ENCODE measurements at places on chromosomes 7 and 10.

GRCh38 chr10:123526356-123527064 lies 139.6 kb upstream of the GPR26 start:
- DNase-seq: no peak

DNA sequence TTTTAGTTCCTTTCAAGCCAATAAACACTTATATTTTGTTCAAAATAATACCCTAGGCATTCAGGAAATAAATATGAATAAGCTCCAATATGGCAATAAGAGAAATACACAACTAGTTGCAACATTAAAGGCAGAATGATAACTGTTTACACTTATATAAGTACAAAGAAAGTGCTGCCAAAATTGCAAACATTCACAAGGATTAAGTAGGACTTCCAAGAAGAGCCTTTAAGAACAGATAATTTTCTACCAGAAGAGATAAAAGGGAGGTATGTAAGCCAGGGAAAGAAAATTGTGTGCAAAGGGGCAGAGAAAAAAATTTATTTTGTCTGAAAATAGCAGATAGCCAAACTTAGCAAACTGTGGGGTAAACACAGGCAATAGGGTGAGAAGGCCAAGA lies 83.8 kb downstream of the CTNNA3 start:
- no peak for DNase-seq

DNA sequence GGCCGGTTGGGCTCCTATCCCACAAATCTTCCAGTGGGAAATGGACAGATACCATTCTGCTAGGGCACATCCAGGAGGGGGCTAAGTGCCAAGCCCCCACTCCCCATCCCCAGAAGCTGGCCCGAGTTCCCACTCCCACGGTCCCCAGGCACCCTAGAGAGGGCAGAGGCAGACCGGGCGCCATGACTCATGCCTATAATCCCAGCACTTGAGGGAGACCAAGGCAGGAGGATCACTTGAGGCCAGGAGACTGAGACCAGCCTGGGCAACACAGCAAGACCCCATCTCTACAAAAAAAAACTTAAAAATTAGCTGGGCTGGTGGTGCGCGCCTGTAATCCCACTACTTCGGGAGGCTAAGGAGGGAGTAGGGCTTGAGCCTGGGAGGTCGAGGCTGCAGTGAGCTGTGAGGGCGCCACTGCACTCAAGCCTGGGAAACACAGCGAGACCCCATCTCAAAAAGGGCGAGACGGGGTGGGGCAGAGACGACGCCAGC lies 870 bp downstream of the GNA12 start:
- no peak for DNase-seq

DNA sequence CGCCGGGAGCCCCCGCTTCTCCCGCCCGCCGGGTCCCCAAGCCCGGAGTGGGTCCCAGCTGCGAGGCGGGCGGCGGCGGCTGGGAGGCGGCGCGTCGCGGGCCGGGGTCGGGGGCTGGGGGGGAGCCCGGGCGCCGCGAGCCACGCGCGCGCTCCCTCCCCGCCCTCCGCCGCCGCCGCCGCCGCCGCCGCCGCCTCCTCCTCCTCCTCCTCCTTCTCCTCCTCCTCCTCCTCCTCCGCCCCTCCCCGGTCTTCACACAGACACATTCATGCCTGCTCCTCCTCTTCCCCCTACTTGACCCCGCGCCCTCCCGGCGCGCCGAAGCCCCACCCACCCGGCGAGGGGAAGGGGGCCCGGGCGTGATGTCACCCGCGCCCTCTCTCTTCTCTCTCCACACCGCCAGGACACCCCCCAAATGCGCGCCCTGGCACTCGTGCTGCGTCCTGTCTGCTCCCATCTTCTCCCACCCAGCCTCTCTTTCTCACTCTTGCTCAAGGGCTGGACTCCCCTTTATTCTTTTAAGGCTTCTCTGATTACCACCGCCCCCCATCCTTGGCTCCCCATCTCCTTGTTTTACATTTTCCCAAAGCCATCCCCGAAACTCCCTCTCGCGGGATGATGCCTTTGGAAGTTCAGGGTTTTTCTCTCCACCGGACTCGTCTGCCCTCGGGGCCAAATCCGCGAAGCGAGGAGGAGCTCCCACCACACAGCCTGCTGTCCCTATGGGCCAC lies 967 bp upstream of the GLI3 start:
- DNase-seq: peak; percentile 77

DNA sequence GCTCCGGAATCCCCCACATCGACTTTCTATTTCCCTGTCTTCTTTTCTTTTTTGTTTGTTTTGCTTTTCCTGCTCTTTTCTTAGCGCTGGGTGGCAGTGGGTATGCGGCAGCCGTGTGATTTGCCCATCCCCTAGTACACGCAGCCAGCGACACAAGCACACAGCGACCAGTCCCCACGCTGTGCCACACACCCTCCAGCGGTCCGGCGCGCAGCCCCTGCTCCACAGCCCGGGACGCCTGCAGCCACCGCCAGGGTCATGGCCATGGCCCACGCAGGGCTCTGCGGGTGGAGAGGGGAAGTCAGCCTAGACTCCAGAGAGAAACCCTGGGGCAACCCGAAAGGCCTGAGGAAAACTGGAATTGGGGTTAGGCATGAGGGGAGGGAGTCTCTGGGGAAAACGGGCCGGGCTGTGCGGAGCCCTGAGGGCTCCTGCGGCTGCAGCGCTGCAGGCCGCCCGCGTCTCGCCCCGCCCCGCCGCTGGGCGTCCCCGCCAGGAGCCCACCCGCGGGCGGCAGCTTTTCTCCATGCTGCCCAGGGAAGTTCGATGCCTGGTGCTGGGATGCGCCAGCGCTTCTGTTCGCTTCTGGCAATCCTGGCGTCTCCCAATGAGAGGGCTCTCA lies 2.5 kb downstream of the CHRM2 start:
- DNase-seq: peak; percentile 32

GRCh38 chr10:113023017-113023416 lies 73.0 kb downstream of the TCF7L2 start:
- no peak for DNase-seq

DNA sequence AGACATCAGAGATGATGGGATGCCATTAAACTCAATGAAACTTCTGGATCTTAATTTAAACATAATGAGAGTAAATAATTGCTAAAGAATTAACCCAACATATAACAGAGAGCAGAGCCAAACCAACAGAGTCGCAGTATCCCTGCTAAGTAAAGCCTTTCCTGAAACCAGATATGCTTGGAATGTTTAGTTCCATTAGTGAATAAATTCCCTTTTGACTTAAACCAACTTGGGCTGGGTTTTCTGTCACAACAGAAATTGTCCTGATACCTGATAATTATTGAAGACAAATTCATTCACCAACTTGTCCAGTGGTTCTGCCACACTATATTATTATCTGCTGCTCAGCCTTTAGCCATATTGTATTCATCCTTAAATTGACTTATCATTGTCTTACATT lies 286.7 kb downstream of the FZD1 start:
- no peak for DNase-seq

GRCh38 chr10:117005527-117006055 lies 604 bp upstream of the SHTN1 start:
- peak; percentile 11 for DNase-seq

GRCh38 chr7:147578196-147578595 lies 1012.4 kb upstream of the C7orf33 start:
- DNase-seq: no peak

DNA sequence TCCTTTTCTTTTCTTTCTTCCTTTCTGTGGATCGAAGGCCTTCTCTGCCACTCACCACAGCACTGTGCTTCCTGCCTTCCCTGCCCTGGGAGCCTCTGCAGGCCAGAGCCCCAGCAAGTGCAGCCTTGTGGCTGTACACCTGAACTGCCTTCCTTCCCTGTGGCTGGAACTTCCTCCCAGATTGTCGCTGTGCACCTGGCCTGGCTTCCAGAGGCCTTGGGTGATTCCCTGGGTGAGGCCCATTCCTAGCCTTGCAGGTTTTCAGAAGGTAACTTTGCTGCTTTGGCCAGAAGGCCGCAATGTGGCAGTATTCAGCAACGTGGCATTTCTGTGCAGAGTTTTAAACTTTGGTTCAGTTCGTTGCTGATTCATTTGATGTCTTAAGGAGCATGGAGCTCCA lies 50.1 kb upstream of the RASGEF1A start:
- DNase-seq: no peak

DNA sequence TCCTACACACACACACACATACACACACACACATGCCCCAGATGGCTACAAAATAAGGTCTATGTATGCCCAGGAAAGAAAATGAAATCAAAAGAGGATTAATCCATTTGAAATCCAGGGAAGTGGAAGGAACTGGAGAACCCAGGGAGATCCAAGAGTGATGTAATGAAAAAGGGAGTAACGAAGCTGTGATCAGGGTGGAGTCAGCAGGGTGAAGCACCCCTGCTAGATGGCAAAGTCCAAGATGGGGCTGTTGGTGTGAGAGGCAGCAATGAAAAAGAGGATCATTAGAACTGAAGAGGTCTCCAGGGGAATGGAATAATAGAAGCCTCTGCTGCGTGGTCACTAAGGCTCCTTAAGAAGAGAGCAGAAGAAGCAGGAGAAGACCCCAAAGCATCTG lies 43.6 kb upstream of the IL6 start:
- DNase-seq: no peak

DNA sequence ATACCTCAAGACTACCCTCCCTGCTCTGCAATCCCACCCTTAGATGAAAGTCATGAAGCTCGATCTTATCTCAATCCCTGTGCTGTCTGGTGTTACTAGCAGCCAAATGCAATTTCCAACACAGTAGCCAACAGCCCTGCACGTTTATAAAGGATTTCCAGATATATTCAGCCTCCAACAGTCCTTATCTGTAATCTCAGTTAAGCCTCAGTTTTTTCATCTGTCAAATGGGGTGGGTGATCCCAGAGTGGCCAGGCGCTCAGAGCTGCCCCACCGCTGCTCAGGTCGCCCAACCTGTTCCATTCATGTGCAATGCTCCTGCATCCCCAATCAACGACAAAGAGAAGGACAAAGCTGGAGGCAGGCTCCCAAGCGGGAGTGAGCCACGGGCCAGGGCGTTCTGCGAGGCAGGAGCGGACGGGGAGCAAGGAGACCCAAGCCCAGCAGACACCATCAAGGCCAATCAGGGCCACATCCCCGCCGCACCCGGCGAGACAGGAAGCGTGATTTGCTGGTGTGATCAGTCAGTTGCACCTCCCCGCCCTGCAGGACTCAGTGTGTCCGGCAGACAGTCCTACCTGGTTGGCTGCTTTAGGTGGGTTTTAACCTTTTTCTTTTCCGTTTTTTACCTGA lies 19.7 kb downstream of the PDGFA start:
- DNase-seq: no peak

DNA sequence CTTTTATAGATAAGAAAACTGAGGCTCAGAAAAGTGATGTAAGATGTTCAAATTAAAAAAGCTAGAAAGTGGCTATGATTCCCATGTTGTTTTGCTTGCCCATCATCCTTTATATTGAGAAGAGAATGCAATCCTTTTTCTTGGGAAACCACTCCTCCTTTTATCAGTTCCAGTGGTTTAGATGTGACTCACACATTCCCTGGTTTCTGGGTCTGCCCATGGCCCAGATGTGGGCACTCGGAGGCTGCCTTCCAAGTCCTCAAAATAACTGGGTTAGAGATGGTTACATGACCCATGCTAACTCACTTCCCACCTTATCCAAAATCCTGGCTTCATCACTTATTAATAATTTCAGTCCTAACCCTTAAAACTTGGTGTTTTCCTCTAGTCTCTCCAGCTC lies 550.0 kb downstream of the MDFIC start:
- DNase-seq: no peak

GRCh38 chr7:151503902-151504714 lies 15.6 kb downstream of the RHEB start:
- no peak for DNase-seq

DNA sequence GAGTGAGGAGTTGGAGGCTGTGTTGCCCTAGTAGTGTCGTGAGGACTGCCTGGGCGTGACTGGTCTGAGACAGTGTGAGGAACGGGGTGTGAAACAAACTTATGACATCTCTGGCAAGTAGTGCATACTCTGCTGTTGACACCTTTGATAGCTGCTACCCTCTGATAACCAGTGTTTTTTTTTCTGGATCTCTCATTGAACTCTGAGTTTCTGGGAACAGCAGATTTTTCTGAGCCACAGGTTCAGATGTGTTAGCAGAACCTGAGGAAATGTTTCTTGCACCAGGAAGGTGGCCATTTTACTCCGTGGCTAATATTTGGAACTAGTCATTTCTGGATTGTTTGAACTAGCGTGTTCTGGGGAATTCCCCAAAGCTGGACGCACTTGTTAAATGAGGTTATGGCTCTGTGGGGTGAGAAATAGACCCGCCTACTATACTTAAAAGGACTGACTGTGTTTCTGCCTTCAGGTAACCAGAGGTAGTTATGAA lies 52.9 kb downstream of the AUTS2 start:
- DNase-seq: no peak

DNA sequence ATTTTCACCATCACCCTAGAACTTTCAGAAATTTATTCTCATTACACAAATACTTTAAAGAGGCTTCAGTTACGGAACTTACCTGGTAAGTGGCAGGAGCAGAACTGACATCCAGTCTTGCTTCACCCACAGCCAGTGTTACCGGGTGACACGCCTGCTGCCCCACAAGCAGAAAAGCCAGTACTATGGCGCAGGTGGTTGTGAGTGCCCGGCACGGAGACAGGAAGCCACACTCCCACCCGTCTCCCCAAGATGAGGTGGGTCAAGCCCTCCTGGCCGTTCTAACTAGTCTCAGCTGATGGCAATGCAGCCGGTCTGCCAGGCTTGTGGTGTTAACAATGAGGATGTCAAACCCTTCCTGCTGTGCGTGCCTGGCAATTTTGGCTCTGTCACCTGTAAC lies 86.9 kb downstream of the PROSER2 start:
- DNase-seq: no peak

- DNase-seq: no peak
Observed at GRCh38 chr7:122413339-122413738, 108.8 kb upstream of the FEZF1 start.

DNA sequence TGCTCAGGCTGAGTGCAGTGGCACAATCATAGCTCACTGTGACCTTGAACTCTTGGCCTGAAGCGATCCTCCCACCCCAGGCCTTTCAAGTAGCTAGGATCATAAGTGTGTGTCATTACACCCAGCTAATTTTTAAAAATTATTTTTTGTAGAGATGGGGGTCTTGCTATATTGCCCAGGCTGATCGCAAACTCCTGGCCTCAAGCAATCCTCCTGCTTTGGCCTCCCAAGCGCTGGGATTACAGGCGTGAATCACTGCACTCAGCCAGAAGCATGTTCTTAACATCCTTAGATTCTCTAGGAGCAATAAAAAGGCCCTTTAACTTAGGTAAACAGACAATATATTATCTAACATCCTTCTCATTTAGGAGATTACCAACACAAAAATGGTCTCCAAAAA lies 38.3 kb upstream of the EFCAB10 start:
- DNase-seq: no peak

All from neural crest cell (in vitro differentiated cells).